ENCODE measurements at places on chromosomes 12 and 14.

GRCh38 chr14:54258382-54258781, 138.4 kb upstream of the CDKN3 start:
- no peak for DNase-seq

DNA sequence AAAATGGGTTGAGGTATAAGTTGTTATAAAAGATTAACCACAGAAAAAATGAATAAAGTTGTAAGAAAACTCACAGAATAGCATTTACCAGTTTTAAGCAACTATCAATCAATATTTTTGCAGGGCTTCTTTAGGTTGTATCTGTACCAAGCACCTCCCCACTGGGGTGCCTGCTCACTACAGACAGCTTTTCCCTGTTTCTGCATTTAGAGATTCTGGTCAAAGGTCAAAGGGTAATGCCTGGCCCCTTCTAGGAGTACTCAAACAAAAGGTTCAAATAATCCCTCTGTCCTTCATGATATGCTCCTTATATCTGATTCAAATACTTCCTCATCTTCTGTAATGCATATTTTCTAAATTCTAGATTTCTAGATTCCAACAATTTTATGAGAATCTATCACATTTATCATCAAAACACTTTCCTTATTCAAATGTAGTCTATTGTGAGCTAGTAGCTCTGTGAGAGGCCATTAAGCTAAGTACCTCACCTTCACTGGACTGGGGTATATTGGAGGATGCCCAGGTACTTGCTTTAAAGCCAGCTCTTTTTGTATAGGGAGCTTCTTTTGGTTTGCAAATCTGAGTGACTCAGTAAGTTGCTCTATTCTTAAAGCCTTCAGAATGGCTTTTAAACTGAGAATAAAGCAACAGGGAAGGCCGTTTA, 120.7 kb upstream of the PTPRB start:
- no peak for DNase-seq

DNA sequence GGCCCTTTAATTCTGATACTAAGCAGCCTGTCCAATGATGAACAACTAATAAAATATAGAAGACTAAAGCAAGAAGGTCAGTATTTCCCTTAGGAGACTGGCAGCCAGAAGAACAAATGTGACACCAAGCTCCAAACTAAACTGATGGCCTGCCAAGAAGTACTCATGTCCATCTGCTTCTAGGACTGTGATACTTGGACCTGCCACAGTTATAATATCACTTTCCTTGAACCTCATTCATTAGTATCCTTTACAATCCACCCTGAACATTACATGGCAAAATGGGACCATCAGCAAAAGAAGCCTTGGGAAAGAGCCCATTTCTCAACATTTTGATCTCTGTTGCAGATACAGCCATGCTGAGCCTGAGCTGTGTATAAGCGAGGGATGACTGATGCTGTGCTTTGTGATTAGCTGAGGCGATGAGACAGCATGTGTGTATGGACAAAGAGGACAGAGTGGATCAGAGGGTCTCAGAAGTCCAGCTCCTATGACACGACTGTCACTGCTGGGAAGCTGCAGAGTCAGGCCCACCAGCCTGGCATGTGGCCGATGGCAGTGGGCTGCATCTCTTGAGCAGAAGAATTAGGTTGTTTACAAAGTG, 73.9 kb downstream of the TGFB3 start:
- no peak for DNase-seq

DNA sequence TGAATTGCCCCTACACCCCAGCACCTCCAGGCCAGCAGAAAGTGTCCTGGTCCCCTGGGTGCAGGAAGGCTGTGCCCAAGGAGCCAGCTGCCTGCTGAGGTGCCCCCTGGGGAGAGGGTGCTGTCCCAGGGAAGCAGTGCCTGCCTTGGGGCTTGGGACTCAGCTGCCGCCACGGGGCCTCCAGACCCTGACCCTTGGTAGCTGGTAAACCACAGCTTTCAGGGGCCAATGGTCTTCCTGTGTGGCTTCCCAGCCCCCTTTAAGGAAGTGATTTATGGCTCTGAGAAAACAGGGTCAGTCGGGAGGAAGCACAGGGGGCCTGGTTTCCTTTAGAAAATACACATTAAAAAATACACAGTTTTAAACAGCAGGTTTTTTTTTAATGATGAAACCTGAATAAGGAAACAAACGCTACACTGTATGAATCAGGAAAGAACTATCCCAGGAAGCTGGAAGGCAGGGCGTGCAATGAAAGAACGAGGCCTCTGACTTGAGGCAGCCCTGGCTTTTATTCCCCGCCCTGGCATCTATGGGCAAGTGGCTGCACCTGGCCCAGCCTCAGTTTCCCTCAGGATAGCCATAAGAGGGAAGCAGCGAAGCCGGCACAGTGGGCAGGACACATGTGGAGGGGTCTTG, 40.6 kb upstream of the EML1 start:
- peak; percentile 56 for DNase-seq

GRCh38 chr12:108729612-108730364, 1.5 kb downstream of the CORO1C start:
- no peak for DNase-seq

DNA sequence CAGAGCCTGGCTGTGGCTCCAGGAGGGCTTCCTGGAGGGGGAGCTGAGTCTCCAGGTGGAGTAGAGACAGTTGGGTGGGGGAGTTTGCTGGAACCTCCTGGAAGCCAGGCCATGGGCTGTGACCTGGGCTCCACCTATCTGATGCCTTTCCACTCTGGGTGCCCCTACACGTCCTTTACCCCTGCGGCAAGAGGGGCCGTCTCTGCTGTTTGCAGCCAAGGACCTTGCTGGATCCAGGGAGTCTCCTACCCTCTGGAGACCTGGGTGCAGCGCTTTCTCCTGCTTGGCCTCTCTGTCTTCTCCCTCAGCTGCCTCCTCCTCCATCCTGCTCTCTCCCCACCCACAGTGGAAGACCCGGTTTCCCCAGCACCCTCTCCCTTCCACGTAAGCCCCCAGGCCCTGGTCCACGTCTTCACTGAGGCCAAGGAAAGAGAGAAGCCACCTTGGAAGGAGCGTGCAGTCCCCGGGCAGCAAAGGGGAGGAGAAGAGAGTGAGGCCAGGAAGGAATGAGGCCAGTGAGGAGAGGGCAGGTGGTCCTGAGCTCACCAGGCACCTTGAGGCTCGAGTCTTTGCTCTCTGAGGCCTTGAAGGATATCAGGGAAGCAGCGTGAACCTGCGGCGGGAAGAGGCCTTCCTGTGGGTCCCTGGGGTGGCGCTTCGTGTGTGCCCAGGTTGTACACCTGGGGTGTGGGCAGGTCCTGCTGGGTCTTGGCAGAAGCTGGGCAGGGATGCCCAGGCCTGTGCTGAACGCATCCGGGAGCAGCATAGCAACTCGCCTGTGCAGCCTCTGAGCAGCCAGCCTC, 294.3 kb upstream of the RTL1 start:
- DNase-seq, result no peak

- no peak for DNase-seq
These were observed 119.7 kb upstream of the HIF1A start for GRCh38 chr14:61575551-61576150.

GRCh38 chr12:106296179-106296877, 6.2 kb upstream of the TCP11L2 start:
- peak; percentile 88 for DNase-seq

DNA sequence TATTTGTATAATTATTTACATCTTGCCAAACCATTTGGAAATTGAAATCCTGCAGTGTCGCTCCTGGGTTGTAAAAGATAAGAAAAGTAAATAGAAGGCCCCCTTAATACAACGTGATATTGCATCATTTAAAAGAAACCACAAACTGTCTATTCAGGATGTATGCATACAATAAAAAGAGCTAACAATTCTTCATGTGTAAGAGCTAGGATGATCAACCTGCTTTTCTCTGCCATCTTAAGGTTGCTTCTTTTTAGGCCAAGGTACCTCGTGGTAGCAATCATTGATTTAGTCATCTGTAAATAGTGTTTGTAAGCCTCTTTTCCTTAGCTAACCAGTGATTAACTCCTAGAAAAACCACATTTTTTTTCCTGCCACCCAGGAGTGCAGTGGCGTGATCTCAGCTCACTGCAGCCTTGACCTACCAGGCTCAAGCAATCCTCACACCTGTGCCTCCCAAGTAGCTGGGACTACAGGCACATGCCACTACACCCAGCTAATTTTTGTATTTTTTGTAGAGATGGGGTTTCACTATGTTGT, 3.3 kb upstream of the USP44 start:
- no peak for DNase-seq

- no peak for DNase-seq
These were observed 37.4 kb upstream of the MEG3 start for GRCh38 chr14:100788517-100788916.

DNA sequence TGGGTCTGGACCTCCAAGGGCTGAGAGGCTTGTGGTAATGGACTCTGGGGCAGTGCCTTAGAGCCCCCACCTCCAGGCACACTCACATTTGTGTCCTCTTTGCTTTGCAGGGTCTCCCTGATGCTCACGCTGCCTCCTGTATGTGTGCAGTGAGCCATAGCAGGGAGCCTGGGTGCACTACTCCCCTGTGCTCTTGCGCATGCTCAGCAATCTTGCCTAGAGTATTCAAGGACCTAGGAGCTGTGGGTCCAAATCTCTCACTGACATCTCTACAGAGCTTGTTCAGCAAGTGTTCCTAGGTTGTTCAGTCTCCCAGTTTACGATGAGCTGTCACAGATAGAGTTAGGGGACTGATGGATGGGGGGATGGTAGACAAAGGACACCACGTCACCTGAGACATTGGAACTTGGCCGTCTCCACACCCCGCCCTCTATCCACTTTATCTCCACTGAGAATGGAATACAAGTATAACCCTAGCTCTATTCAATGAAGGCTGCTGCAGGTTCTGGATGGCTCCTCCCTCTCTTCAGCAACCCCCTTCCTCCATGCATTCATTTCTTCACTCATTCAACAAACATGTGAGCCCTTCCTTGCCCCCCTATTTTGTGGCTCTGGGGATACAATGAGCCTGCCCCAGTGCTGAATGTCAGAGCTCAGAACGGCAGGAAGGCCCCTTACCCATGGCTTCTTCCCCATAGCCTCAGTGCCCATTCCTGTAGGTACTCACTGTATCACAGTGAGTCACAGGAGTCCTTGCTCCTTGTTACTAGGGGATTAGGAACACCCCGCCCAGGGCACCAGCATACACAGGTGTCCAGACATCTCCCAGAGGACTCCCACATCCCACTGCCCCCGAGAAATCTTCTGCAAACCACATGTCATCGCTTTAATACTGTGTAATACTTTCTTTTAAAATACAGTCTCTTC, 31.2 kb downstream of the FIGNL2 start:
- no peak for DNase-seq

GRCh38 chr12:13036881-13037280, 7.3 kb upstream of the FAM234B start:
- no peak for DNase-seq

DNA sequence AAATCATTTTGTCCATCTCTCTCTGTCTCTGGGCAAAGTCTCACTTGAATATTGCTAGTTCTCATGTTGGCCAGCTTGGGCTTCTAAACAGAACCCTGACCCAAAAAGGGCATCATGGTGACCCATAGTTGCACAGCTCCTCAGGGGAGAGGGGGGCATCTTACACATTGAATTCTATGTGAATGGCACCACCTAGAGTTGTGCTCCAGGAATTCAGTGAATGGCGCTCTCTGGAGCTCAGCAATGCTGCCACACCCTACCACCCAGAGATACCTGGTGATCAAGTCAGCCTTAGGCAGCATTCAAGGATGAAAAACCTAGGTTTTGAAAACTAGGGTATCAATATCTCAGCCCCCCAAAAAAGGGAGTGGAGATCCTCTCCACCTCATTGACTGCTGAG, 50.6 kb downstream of the SMUG1 start:
- no peak for DNase-seq

DNA sequence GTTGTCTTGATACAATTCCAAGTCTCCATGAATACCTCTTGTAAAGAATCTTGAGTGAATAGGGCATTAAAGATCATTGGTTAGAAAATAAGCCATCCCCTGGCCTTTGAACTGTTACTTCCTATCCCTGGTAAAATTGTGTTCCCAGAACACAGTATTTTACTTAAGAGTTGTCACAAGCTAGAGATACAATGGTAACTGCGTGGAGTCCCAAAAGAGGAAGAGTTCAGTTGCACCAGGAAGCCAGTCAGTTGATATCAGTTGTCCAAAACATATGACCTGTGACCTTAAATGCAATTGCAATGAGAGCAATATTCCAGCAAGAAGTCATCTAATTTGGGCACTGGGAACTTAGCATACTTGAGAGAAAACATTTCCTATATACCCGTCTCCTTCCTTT, 117.3 kb downstream of the NEDD1 start:
- no peak for DNase-seq

- no peak for DNase-seq
These were observed 5.7 kb downstream of the NAP1L1 start for GRCh38 chr12:76078748-76079147.

GRCh38 chr12:105431537-105432100, 101.1 kb downstream of the C12orf75 start:
- no peak for DNase-seq

GRCh38 chr12:42516573-42516972, 73.0 kb downstream of the PRICKLE1 start:
- DNase-seq, result no peak

DNA sequence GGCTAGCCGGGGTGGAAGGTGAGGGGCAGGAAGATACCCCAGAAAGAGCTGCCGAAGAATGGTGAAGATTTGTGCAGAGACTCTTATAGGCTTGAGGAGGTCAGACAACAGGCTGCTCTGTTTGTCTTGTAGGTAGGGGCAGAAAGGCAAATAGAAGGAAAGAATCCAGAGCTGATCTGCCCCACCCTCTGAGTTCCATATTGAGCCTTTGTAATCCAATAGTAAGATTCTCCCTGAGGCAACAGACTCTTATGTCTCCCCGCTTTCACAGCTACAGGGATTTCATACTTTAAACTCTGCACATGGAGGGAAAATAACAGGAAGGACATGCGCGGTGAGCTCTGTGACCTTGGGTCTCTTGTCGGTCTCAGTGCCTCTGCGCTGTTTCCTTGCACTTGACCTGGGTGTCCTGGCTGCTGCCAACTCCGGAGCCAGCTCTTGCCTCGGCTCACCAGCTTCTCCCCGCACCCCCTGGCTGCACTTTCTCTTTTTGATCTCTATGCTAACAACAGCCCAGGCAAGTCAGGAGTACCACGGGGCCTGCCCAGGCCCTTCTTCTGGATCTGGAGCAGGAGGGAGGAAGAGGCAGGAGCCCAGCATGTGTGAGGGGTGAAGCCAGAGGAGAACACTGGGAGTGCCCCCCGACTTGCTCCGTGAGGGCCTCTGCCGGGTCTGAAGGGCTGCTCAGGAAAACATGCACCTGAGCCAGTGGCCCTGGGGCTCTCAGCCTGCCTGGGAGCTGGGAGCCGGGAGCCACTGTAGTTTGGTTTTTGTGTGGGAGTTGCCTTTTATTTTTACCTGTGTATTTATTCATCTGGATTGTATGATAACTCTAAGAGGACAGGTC, 75.8 kb downstream of the PPP1R36 start:
- no peak for DNase-seq

DNA sequence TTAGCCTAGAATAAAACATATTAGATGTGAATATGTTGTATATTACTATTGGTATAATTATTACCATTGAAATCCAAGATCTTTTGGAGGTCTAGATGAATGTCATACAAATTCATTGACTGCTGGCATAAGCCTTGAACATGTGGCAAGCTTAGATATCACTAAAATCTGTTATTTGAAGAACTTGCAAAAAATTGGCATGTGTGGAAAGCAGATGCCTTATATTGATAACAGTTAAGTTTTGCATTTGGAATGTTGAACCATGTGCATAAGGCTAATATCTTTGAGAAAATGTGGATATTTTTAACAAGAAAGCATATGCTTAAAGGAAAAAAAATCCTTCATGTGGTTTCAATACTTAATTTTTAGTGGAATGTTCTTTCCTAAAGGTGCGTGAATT, 203.6 kb upstream of the PRICKLE1 start:
- no peak for DNase-seq

- no peak for DNase-seq
These were observed 10.1 kb downstream of the SHMT2 start for GRCh38 chr12:57239587-57240065.

- DNase-seq, result no peak
These were observed 13.1 kb upstream of the ANKLE2 start for GRCh38 chr12:132774646-132775275.

Data from HS-5 (cell line).